ENCODE measurements at places on chromosomes 1 and 21.
A peak's percentile ranks its signal among the peaks of the same experiment; 100 is the strongest.

GRCh38 chr1:29094433-29094832, 29.3 kb downstream of the TMEM200B start:
- no peak for DNase-seq

DNA sequence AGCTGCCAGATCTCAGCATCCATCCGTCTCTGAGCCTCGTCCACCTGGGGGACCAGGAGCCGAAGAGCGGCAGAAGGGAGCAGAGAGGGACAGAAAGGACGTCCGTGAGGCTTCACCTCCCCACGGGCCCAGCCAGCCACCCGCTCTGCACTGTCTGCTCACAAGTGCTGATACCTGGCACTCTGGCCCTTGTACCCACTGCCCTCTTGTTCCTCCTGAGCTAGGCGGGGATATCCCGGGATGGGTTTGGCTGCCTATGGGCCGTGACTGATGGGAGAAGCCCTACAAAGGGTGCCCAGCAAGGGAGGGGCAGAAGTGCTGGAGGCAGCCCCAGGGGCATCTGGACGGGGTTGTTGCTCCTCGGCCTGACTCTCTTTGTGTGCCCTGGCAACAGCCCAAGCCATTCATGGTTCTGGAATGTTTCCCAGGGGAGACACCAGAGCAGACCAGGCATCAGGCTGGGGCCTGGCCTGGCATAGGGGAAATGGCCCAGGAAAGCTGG, 57.6 kb downstream of the LDLRAD2 start:
- DNase-seq = no peak

GRCh38 chr1:173601588-173601987, 1.3 kb downstream of the SLC9C2 start:
- DNase-seq = no peak

DNA sequence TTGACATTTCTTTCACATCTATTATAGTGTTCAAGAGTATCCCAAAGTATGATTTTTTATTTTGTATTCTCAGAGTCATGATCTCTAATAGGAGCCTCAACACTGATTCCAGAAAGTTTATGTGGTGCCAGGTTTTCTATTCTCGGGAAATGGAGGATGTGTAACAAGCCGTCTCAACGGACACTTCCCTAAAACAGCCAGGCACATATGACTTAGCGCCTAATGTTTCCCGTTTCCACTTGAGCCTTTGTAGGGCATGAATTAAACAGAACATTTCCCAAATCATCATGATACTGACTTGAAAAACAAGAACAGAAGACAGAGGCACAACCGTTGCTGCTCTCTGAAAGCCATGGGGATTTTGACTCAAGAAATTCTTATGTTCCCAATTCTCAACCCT, 8.0 kb downstream of the CYYR1 start:
- no peak for DNase-seq

- peak; percentile 68 for DNase-seq
Observed at GRCh38 chr1:109078317-109078716, 2.5 kb upstream of the TAF13 start.

DNA sequence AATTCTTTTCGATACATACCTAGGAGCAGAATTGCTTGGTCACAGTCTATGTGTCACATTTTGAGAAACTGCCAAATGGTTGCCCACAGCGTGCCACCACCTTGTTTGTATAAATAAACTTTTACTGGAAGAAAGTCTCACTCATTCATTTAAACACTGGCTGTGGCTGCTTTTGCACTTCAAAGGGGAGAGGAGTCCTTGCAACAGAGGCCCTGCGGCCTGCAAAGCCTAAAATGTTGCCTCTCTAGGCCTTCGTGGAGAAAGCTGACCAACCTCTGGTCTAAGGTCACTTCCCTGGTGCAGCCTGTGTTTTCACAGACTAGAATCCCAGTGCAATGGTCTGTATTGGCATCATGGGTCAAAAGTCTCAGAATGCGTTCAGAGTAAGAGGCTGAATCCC, 8.3 kb downstream of the RIPK4 start:
- DNase-seq = no peak

GRCh38 chr1:161486806-161487741, 18.2 kb upstream of the FCGR2A start:
- DNase-seq = peak; percentile 97

GRCh38 chr1:6546326-6546725, 8.0 kb downstream of the NOL9 start:
- no peak for DNase-seq

- no peak for DNase-seq
Observed at GRCh38 chr1:1164701-1165451, 8.8 kb upstream of the TTLL10 start.

DNA sequence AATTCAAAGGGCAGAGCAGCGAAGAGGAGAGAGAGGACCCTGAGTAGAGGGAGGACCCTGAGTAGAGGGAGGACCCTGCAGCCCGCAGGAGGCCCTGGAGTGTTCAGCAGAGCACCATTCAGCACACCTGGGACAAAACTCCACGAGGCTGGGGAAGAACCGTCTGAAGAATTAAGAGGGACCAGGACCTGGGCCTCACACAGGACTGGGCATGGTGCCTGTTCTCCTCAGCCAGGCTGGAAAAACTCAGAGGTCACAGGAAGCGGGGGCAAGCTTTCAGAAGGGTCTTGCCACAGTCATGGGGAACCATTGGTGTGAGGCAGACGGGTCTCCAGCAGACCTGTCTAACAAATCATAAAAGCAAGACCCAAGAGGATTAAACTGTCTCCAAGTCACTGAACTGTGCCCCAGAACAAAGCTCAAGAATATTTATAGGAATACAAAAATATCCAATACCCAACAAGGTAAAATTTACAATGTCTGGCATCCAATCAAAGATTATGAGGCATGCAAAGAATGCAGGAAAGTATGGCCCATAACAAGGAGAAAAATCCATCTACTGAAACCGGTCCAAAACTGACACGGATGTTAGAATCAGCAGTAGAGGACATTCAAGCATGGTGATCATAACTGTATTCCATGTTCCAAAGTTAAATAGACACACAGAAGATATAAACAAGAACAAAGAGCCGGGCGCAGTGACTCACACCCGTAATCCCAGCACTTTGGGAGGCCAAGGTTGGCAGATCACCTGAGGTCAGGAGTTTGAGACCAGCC, 30.6 kb downstream of the MORN1 start:
- DNase-seq = no peak

- no peak for DNase-seq
Observed at GRCh38 chr1:67952071-67952470, 98.4 kb downstream of the DIRAS3 start.

GRCh38 chr1:84504580-84505492, 1.4 kb upstream of the SPATA1 start:
- DNase-seq = peak; percentile 61

DNA sequence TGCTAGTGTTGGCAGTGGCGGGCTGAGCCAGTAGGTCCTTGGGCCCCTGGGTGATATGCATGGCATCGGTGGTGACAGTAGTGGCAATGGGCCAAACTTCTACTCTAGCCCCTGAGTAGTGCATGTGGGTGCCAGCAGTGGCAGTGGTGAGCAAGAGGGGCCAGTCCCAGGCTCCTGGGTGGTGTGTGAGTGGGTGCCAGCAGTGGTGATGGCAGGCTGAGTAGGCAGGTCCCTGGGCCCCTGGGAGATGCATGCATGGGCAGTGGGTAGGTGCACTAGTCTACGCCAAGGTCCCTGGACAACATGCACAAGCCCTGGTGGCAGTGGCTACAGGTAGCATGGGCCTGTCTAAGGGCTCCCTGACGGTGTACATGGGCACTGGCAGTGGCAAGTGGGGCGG, 24.6 kb upstream of the TTC22 start:
- no peak for DNase-seq

DNA sequence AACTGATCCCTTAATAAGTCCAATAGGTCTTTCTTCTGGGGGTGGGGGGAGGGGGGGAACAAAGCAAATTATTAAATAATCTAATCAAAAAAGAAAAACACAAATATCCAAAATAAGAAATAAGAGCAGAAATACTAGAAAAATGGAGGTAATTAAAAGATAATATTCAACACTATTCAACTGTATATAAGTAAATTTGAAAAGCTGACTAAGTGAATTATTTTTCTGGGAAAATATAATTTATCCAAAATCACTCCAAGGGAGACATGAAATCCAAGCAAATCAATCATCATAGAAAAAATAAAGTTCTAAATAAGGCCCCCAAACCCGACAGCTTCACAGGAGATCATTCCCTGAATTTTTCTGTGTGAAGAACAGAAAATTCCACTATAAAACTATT, 18.8 kb downstream of the VPS26C start:
- DNase-seq = no peak

DNA sequence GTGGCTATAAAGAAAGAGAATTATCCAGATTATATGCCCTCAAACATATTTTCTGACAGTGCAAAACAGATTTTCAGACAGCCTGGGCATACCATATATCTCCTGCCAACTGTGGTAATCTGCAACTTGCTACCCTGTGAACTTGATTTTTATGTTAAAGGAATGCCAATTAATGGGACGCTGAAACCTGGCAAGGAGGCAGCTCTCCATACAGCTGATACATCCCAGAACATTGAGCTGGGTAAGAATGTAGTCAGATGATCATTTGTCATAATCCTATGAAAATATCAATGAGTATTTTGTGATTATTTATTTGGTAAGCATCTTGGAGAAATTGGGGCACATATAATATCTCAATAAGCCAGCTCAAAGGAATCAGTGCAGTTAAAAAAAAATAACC, 124.2 kb downstream of the VPS13D start:
- no peak for DNase-seq
